ENCODE measurements at places on chromosomes 2 and 18.

DNA sequence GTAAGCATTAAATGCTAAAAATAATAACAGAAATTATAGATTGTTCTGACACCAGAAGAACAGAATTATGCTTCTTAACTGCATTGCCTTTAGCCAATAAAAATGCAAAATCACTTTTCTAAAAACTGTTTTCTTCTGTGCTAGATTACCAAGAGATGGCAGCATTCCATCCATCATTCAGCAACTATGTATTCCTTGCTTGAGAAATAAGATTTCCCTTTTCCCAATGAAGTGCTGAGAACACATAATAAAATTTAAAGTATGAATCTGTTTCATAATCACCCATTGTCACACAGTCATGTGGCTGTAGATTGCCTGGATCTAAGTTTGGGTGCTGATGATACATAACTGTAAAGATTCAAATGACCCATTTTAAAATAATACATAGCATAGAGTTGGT is 504.2 kb downstream of the TDRD15 start:
- no peak for DNase-seq

DNA sequence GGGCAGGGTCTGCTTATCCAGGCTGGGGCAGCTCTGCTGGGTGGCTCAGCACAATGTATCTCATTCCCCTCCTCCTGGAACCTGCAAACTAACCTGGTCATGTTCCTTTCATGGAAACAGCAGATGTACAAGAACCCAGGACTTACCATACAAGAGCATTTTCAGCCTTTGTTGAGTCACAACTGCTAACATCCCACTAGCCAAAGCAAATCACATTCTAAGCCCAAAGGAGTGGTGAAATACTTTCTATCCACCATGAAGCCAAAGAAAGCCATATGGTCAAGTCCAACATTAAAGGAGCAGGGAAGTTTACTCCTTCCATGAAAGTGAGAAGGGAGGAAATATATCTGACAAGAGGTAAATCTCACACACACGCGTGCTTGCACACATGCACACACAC is 163.0 kb downstream of the IRS1 start:
- DNase-seq: no peak

DNA sequence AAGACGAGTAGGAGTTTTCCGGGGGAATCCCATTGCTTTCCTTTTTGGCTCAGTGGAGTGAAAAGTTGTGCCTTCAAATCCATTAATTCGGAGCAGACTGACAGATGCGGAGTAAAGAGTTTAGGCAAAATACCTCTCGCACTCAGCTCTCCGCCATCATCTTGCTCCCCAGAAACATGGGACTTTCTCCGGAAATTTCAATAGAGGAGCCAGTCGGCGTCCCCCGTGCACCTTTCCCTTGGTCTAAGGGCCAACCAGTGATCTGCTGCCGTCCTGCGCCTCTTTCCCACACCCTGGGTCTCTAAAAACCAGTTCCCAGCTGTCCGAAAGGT is 318 bp downstream of the TYW5 start:
- DNase-seq: no peak

- no peak for DNase-seq
Measured at GRCh38 chr18:52222211-52222610, 117.8 kb upstream of the DCC start.

GRCh38 chr2:61906186-61906470 is 654 bp downstream of the COMMD1 start:
- DNase-seq: no peak

DNA sequence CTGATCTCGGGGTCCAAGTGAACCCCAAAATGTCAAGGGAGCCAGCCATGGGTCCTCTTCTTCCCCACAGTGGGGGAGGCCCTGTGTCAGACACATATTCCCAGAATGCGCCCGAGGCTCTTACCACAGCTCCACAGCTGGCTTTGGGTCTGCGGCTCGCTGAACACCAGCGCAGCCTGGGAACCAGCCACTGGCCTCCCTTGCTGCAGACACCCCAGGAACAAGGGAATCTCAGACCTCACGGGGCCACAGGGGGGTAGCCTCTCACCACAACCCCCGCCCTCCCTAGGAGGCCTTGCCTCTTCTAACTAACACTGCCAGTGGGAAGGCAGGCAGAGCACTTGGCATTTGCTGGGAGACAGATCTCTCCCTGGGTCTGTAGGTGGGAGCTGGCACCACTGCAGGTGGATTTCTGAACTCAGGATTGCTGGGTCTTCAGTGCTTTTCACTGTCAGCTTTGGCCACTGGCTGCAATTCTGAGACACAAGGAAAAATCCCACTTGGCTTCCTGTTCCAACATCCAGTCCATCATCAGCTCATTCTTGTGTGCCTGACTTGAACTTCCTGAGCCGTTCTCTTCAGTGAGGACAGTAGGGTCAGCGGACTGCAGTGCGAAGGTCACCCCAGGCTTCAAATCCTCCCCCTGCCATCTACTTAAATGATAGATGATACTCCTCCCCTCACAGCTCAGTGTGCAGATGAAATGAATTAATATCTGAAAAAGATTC is 128.7 kb downstream of the CAPN13 start:
- no peak for DNase-seq

- DNase-seq: no peak
Measured at GRCh38 chr2:42967959-42968674, 175.7 kb upstream of the HAAO start.

- no peak for DNase-seq
Measured at GRCh38 chr18:24975496-24976372, 376.2 kb downstream of the ZNF521 start.

DNA sequence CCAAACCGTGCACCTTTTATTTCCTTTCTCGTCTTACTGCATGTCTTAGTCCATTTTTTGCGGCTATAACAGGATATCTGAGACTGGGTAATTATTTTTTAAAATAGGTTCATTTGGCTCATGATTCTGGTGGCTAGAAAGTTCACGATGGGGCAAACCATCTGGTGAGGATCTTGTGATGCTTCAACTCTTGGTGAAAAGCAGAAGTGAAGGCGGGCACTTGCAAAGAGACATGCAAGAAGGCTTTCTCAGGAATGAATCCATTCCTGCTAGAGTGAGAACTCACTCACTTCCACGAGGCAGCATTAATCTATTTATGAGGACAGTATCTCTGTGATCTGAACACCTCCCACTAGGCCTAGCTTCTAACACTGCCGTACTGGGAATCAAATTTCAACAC is 327.1 kb upstream of the RBMS1 start:
- DNase-seq: no peak

GRCh38 chr18:77114415-77115191 is 18.0 kb downstream of the MBP start:
- no peak for DNase-seq

GRCh38 chr2:19895535-19895934 is 6.2 kb downstream of the TTC32 start:
- no peak for DNase-seq
